ENCODE measurements at places on chromosomes 2 and 18.

DNA sequence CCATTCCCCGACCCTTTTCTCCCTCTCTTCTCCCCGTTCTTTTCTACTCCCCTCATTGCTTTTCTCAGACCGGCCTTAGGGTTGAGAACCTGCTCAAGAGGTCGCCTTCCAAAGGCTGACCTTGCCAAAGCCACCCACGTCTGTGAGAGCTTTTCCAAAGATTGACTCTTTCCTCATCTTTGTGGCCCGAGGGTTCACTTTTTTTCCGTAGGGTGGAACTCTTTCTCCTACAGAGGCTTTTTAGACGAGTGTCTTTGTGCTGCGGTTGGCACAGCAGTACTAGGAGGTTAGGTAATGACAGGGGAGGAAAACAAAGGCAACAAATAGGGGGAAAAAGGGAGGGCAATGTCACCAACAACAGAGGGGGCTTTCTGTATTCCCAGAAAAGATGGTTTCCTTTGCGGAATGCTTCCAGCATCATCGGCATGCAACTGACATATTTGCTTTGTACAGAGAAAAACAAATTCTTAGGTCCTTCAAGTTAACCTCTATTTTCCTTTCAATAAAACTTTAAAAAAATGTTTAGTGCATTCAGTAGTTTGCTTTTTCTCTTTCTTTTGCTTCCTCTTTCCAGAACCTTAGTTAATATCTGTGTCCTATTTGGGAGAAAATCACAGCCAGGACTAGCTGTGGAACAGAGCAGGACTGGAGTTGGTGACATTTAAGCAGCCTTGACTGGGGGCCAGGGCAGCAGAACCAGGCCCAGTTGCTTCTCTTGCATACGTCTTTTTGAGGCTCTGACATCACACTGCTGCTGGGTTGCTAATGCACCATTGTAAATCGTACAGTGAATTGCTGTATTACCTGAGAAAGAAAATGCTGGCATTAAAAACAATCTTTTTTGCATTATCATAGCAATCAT lies 188.1 kb upstream of the FANCL start:
- DNase-seq: no peak

GRCh38 chr2:112674229-112674628 lies 28.5 kb downstream of the SLC20A1 start:
- DNase-seq: no peak

DNA sequence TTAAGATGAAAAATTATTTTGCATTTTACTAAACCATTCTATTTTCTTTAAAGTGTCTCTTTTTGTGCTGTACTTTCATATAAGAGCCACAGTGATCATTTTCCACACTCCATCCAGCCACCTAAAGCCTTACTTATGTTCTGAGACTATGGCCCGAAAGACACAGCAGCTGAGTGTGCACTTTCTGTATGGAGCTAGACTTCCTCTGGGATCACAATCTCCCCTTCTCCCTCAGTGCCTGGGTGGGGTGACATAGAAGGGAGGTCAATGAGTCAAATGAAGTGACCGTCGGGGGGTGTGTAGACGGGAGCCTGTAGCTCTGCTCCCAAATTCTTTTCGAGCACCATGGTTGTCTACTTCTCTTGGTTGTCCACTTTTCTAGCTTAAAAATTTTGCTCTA lies 97.8 kb upstream of the ARL4C start:
- no peak for DNase-seq

GRCh38 chr2:233339427-233339826 lies 14.9 kb upstream of the DGKD start:
- DNase-seq: no peak

DNA sequence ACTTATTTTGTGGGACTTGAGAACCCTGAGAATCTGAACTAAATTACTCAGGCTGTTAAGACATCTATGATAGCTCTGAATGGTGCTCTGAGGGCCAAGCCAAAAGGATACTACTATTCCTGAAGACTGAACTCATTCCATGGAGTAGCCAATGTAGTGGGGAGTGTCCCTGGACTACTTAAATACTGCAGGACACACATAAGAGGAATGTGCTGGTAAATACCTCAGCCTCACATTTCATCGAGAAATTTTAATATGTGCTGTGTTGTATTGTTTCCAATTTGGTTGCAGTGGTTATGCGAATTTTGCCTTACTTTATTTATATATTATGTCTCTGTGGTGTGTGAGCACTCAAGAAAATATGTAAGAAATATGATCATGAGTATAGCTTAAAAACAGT lies 264.4 kb upstream of the FIGN start:
- no peak for DNase-seq

- no peak for DNase-seq
These were observed 67.0 kb downstream of the GALR1 start for GRCh38 chr18:77316641-77317040.

- DNase-seq: no peak
These were observed 74.1 kb downstream of the SMIM21 start for GRCh38 chr18:75353357-75353756.

- no peak for DNase-seq
These were observed 40.2 kb downstream of the ALK start for GRCh38 chr2:29881089-29881730.

DNA sequence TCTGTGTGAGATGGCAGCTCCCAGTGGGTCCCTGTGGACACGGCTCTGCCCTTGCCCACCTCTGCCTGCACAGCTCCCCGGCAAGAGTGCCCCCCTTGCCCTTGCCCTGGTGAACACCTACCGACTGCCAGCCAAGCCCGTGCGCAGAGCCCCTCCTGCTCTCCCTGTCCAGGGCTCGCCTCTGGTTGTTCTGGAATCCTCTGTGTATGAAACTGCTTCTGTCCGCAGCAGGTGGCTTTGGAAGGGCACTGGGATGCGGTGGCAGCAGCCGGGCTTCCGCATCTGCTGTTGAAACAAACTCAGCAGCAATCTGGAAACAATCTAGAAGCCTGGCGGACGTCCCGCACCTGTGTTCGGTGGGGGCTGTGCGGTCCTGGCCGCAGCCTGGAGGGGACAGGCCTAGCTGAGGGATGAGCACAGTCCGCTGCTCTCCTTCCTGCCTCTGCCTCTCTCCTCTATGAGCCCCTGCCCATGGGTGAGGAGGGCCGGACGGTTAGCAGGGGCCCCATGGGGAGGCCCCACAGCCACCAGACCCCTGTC lies 34.0 kb upstream of the KLF11 start:
- no peak for DNase-seq

Data from activated T-cell treated with anti-CD3 and anti-CD28 coated beads, Interleukin-2, amount 50 U/mL, for 1 hour (primary cell).